ENCODE measurements at places on chromosomes 16 and 17.

GRCh38 chr16:28217326-28217725 is 5.6 kb upstream of the XPO6 start:
- no peak for DNase-seq

GRCh38 chr16:10835281-10835931 is 16.8 kb upstream of the TVP23A start:
- no peak for DNase-seq

- no peak for DNase-seq
Measured at GRCh38 chr16:85824161-85825135, 25.0 kb downstream of the COX4I1 start.

GRCh38 chr16:30621765-30622164 is 11.6 kb upstream of the ZNF689 start:
- no peak for DNase-seq

GRCh38 chr16:1635070-1635469 is 22.9 kb downstream of the CRAMP1 start:
- no peak for DNase-seq

DNA sequence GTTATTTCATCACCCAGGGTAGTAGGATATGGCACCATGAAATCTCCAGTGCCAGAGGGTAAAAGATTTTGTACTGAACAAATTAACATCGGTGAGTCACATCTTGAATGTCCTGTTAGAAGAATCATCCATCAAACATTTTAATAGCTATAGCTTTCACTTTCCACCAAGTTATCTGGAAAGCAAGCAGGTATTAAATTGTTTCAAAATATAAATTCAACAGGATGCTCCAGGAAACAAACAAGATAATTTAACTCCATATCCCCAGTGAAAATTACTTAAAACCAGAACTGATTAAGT is 2.4 kb downstream of the VEZF1 start:
- no peak for DNase-seq

- no peak for DNase-seq
Measured at GRCh38 chr17:21417921-21418320, 41.8 kb downstream of the KCNJ12 start.

- no peak for DNase-seq
Measured at GRCh38 chr17:16661217-16661616, 7.6 kb upstream of the ZNF624 start.

DNA sequence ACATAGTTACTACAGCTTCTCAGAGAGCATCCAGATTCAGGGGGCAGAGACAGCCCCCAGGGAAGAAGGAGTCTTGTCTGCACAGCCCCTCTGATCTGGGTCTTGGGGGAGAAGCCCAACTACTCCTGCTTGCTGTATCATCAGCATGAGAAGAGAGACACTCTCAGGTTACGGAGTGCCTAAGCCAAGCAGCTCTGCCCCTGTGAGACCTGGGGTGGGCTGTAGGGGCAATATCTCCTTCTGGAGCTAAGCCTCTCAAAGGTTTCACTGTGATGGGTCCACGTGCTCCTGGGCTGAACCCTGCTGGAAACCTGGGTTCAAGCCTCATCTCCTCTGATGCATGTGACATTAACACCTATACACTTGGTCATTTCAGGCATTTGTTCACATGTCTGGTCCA is 123.2 kb downstream of the CPPED1 start:
- DNase-seq: no peak

DNA sequence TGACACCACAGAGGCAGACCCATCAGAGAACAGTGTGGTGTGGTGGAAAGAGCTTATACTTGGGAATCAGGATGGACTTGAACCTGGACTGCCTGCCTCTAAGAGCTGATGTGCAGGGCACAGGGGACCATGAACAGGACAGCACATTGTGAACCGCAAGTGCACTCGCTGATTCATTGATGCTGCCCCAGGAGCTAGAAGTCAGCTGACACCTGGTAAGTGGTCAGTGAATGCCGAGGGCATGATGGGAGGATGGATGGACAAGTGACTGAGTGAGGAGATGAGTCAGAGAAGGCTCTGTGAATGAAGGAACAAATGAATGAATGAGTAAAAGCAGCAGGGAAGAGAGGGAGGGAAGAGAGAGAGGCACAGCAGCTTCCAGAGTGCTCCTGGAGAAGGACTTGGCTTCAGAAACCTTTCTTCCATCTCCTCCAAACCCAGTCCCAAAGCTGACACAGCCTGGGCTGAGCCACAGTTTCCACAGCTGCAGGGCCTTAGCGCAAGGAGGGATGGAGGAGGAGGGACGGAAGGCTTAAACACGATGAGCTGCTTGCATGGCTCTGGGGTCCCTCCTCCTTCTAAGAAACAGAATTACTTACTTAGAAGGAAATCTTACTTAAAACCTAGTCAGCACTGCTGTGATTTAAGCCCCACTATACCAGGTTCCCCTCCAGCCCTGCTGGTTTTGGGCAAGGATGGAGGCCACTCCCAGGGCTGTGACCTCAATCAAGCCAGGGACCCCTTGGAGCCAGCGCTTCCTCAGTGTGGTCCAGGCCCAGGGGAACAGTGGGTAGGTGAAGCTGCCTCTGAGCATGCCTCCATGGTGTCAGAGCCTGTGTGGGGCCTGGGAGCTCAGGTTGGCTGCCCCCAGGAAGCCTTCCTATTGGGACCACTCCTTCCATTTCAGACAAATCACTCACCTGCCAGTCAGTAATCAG is 184.6 kb downstream of the TMEM132E start:
- no peak for DNase-seq

DNA sequence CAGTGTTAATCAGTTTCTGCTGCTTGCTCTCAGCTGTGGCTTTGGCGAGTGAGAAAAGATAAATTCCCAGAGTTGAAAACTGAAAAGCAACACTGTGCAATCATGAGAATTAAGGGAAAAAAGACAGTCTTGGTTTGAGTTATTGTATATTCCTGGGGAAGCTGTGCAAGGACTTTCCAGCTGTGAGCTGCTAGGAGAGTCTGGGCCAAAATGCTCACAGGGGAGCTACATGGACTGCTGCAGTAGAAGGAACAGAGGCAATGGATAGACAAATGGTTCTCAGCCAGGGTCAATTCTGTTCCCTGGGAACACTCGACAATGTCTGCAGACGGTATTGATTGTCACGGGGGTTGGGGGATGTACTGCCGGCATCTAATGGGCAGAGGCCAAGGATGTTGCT is 102.0 kb upstream of the ADAMTS18 start:
- DNase-seq: no peak

DNA sequence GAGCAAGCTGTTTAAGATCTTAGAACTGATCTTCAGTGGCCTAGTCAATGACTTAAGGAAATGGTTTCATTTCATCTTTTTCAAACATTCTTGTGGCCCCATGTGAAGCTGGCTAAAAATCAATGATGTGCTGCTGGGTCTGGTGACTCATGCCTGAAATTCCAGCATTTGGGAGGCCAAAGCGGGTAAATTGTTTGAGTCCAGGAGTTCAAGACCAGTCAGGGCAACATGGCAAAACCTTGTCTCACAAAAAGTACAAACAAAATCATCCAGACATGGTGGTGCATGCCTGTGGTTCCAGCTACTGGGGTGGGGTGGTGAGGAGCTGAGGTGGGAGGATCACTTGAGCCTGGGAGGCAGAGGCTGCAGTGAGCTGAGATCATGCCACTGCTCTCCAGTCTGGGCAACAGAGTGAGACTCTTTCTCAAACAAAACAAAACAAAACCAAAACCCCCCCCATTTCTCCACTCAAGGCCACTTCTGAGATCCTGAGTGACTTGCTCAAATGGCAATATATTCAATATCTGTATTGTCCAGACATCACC is 17.4 kb upstream of the COL1A1 start:
- DNase-seq: no peak

GRCh38 chr16:4213737-4214136 is 28.1 kb downstream of the SRL start:
- DNase-seq: no peak

- no peak for DNase-seq
Measured at GRCh38 chr16:28098171-28098958, 34.9 kb upstream of the GSG1L start.

GRCh38 chr17:73184136-73184993 is 8.5 kb upstream of the COG1 start:
- DNase-seq: no peak

DNA sequence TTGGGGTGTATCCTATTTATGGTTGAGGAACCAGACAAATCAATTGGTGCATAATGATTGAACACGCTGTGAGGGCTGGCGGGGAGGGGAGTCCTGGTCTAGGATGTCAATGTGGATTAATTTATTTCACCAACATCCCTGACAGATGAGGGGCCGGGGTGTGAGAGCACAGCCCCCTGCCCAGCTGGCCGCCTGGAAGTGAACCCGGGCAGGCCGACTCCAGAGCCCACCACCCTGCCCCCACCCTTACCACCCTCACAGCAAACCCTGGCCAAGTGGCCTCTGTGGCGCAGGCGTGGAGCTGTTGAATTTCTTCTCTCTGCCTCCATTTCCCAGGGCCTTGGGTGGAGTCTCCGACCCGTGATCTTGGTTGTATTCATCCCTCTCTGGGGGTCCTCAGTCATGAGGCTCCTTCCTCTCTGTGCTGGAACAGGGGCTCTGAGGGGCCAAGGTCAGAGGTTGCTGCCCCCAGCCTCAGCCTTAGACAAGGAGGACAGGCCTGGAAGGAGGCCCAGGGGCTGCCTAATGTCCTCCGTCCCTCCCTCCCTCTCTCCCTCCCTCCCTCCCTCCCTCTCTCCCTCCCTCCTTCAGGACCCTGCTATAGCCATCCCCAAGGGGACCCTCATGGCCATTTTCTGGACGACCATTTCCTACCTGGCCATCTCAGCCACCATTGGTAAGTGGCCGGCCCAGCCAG is 12.6 kb downstream of the SLC12A3 start:
- DNase-seq: no peak

DNA sequence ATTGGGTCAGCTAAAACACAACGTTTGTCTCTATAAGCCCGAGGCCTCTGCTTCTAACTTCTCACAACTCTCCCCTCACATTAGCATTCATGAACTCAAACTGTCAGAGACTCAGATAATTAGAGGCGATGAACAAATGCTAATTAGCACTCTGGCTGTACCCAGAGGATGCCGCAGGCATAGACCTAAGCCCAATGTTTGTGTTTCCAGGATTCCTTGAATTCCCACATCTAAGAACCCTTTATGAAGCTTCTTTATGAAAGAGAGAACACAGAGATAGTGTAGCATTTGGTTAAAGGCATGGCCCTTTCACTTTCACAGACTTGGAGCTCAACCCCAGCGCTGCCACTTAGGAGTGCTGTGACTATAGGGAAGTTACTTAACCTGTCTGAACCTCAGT is 512.2 kb downstream of the GRIN2A start:
- DNase-seq: no peak

DNA sequence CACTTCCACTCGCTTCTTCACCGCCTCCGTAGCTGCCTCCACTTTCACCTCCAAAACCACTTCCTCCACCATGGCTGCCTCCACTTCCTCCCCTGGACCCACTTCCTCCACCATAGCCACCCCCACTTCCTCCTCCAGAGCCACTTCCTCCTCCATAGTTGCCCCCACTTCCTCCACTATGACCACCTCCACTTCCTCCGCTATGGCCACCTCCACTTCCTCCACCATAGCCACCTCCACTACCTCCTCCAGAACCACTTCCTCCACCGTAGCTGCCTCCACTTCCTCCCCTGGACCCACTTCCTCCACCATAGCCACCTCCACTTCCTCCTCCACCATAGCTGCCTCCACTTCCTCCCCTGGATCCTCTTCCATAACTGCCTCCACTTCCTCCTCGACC is 4.5 kb downstream of the KRT9 start:
- DNase-seq: no peak

- DNase-seq: no peak
Measured at GRCh38 chr16:28285649-28286048, 6.7 kb upstream of the SBK1 start.

DNA sequence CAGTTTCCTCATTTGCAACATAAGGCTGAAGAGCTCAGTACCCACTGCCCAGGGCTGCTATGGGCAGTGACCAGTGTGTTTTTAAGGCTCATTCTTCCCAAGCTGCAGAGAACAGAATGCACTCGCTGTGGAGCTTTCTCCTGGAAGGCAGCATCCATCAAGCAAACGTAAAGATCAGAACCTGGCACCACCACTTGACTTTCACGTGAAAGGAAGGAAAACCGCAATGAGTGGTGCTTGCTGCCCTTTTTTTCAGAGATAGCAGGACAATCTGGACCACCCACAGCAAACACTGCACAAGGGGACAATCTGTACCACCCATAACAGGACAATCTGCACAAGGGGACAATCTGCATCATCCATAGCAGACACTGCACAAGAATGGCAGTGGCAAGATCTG is 11.2 kb downstream of the CSNK1D start:
- no peak for DNase-seq

DNA sequence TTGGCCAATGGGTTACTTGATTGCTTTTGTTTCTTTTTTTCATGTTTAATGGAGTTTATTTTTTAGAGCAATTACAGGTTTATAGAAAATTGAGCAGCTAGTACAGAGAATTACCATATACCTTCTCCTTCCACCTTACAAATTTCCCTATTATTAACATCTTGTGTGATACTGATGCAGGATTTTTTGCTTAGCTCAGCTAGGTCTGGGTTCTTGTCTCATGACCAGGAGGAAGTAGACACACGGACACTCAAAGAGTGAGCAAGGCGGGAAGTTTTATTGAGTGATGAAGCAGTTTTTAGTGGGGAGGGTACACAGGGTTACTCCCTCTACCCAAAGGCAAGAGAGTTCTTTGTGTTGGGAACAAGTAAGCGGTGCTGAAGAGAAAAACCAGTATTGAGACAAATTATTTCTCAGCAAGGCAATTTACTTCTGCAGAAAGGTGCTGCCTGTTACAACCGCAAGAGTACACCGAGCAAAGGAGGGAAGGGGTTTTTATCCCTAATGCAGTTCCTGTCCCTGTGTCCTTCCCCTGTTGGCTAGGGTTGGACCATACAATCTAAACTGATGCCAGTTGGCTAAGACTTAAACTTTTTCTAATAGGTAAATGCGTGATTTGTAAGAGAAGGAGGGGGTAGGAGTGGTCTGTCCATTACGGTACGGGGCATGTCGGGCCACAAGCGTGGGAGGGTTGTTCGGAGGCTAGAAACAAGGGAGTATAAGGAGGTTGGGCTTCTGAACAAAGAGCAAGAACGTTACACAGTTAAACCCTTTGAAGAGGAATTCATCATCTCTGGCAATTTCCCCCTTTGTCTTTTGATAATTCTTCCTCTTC is 26.9 kb downstream of the SEC14L1 start:
- no peak for DNase-seq

GRCh38 chr17:11273596-11273995 is 32.6 kb downstream of the SHISA6 start:
- DNase-seq: no peak

GRCh38 chr17:65794572-65794971 is 233.1 kb upstream of the AXIN2 start:
- DNase-seq: no peak
